Astrocyte of the cerebellum (primary cell): ENCODE measurements at places on chromosomes 7 and 10.

DNA sequence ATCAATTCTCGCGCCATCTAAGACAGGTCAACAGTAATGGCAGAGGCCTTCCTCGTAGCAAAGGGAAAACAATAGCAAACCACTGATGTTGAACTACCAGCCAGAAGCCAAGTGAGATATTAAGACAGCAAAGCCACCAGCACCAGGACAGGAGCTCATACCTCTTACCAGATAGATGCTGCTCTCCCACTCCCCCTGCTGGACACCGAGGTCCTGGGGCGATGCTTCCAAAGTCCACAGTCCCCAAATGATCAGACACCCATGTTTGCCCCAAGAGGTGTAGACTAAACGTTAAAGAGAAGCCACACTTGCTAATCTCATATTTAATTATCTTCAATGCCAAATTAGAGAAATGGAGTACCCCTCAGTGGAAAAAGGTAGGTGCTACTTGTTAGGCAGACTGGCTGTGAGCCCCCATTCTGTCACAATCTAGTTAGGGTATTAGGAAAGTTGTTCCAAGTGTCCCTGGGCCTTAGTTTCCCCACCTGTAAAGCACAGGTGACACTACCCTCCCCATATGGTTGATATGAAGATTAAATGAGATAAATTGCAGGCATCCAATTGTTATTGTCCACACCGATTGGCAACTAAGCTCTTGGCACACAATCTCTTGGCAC is 39.9 kb downstream of the TOMM7 start:
- no peak for DNase-seq

DNA sequence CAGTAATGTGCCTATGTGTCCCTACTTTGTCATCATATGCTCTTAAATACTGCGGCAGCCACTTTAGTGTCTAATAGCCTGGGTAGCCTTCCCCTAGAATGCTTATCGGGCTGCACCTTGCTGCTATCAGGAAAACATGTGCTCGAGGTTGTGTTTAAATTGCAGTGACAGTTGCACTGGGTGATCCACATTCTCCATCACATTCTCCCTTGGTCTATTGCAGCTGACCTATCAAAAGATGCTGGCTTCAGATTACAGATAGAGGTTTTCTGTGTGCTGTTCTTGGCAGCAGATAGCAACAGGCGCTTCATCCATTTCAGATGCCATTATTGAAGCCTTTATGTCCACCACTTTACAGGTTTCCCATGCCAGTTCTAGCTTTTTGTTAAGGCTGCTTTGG is 130.1 kb upstream of the MDFIC start:
- DNase-seq, result no peak

DNA sequence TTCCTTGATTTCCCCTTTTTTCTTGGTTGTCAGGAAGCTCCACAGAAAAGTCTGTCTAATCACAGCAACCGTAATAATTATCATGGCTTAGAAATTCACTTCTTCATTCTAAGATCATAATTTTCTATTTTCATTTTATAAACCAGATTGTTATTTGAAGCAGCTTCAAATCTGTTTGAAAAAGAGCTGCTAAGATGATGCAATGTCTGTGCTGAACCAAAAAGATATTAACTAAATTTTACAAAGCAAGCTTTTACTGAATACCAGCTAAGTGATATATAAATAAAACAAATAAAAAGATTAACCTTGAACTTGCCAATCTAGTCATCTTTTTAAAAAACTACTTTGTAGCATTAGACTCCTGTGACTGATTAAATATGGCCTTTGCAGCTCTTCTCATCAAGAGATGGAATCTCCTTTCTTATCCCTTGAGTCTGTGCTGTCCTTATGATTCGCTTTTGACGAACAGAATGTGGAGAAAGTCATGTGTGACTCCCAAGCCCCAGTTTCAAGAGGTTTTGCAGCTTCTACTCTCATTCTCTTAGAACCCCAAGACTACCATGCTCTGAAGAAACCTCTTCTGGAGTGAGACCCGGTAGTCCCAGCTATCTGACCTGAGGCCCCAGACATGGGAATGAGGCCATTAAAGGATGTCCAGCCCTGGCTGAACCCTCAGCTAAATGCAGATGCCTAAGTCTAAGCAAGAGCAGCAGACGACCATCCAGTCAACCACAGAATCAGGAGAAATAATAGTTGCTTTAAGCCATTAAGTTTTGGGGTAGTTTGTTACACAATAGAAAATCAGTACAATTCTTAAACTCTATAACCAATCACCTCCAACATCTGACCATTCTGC is 14.4 kb downstream of the NAMPT start:
- DNase-seq, result no peak

GRCh38 chr10:132293813-132294520 is 13.8 kb downstream of the STK32C start:
- no peak for DNase-seq

- DNase-seq, result no peak
These were observed 42.3 kb upstream of the FOXI2 start for GRCh38 chr10:127694580-127695193.

GRCh38 chr7:155218276-155219153 is 79.2 kb upstream of the INSIG1 start:
- DNase-seq, result no peak

- DNase-seq, result no peak
These were observed 377.6 kb downstream of the LRMDA start for GRCh38 chr10:75809003-75809402.

DNA sequence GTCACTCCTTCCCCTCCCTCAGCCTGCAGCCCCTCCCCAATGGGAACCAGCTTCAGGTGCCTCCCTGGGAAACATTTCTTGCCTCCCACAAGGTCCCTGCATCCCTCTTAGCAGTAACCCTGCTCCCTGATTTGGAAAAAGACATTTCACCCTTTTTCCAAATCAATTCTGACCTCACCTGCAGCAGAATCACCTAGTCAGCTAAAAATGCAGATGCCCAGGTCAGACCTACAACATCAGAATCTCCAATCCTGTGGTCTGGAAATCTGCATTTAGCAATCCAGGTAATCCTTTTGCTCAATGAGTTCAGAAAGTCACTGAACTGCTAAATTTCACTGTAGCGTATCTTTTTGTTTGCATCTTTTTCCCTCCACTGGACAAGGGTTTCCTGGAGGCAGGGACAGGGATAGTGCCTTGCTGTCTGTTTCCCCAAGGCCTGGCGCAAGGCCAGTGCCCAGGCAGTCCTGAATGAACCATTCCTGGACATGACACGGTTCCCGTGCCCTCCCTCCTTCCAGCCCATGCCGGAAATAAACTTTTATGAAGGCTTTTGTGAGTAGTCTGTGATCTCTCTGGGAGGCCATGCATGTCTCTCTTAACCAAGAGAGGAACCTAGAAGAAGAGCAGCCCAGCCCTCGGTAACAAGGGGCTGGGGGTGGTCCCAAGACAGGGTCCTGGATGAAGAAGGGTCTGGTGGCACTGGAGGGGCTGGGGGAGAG is 44.0 kb downstream of the COL13A1 start:
- DNase-seq, result no peak

DNA sequence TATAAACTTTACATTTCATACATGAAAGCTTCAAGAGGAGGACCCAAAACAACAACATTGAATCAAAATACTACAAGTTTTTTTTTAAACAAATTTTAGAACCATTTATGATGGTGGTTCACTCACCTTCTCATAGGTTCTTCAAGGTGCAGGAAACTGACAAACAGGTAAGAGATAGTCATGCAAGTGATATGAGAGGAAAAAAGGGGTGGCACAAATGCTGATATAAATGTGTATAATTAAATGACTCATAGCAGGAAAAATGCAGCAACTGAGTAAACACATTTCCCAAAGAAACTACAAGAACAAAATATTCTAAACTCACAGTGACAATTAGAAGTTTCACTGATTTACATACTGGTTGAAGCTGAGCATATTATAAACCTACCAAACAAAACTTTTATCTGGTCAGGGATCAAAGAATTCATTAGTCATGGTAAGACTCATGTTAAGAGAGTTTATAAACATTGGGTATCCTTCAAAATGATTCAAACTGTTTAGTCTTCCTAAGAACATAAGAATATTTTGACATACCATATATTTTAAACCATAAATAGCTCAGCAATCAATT is 14.1 kb downstream of the ZWINT start:
- peak; percentile 3 for DNase-seq

DNA sequence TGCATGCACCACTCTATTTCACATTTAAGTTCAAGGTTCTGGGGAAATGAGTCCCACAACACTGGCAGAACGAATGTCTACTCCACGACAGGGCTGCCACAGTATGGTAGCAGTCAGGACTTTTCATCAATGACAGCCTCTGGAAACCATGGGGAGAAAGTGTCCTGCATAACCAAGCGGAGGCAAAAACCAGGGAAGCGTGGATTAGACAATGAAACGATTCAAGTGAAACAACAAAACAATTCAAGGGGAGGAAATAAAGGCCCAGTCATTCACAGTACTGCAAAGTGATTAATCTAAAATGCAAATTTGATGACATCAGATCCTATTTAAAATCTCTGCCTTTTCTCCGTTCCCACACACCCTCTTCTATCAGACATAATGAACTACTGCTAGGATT is 168.2 kb downstream of the DPY19L1 start:
- DNase-seq, result no peak

GRCh38 chr10:89632824-89633223 is 12.2 kb downstream of the PANK1 start:
- no peak for DNase-seq

- DNase-seq, result no peak
These were observed 7.0 kb downstream of the ANXA7 start for GRCh38 chr10:73406846-73407245.
